Left ventricle myocardium superior (tissue), 1 donor: ENCODE measurements at places on chromosomes 3 and 15.

DNA sequence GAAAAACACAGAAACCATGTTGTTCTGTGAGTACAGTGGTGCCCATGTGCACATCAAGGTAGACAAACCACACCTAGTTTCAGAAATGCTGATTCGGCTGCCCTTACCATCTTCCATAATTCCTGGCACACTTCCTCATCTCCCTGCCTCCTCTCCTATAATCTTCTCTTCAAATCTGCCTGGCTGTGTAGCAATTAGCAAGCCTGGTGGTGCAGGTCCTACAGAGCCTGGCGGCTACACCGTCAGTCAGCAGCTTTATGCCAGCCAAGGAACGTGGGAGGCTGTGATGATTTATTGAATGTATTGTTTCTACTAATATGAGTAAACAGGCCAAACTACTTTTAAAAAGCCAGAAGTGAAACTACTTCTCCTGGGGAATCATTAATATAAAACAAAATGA is 106.8 kb downstream of the SEMA6D start:
- no peak for DNase-seq

DNA sequence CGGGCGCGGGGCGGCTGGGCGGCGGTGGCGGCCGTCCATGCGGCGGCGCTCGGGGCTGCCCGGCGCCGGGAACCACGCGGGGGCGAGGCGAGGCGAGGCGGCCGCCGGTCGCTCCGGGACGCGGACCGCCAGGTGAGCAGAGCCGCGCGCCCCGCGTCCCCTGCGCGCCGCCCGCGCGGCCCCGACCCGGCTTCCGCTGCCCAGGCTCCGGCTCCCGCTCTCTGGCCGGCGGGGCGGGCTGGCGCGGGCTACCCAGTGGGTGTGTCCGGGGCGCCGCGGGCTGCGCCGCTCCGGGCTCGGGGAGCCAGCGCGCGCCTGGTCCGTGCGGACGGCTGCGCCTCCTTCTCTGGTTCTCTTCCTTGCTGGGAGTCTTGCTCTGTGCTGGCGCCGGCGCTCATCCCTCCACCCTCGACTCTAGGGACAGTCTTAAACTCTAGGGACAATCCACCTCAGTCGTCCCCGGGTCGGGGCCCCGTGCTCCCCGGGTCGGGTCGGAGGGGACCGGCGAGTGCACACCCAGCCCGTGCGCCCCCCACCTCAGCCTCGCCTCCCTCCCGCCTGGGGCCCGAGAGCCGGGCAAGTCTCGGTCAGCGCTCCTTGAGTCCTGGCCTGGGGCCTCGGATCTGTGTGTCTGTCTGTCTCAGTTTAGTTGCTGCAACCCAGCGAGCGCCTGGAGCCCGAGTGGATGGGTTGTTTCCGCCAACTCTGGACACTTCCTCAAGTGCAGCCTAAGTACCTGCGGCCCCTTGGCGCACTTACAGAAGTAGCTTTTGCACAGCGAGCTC is 488 bp downstream of the THSD4 start:
- DNase-seq = peak; percentile 78

GRCh38 chr3:187586226-187586625 is 84.0 kb downstream of the SST start:
- DNase-seq = no peak

GRCh38 chr3:115651599-115651998 is 28.3 kb downstream of the GAP43 start:
- no peak for DNase-seq

DNA sequence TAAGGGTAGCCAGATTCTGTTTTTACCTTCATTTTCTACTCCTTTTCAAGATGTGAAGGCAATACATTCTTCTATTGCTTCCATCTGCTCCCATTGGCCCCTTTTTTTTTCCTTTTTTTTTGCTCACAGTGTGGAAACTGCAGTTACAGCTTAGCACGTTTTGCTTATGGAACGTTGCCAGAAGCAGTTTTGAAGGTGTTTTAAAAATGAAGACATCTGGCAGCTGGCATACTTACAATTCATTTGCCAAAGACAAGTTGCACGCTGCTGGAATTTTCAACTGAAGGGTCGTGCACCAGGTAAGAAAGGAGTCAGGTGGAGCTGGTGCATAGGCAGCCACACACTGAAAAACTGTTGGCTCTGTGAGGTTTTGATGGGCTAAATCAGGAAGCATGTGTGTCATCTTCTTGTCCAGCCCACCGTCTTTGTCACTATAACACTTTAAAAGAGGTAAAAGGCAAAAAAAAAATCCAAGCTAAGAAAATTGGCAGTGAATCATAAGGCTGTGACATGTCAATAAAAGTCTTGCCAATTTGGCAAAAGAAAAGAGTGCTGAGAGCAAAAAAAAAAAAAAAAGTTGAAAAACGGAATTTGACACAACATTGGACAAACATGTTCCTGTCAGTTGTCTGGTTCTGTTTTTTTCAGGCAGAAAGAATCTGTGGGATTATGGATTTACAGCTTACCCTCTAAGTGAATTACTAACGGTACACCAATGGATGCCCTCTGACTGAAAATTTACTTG is 225.4 kb upstream of the SOX2 start:
- DNase-seq = no peak

GRCh38 chr3:50573566-50574443 is 4.5 kb downstream of the HEMK1 start:
- no peak for DNase-seq

DNA sequence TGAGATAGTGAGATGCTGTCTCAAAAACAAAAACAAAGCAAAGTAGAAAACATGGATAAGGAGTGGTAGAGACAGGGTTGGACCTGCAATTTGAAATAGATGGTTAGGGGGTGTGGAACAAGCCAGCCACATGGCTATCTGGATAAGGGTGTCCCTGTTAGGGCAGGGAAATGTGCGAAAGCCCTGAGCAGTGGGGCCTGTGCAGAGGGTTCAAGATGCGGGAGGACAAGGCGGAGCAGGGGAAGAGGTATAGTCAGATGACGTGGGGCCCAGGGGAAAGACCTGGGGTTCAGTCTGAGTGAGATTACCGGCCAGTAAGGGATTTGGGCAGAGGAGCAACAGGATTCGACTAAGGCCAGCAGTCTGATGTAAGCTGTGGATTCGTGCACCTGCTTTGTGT is 18.4 kb upstream of the NR2E3 start:
- no peak for DNase-seq

DNA sequence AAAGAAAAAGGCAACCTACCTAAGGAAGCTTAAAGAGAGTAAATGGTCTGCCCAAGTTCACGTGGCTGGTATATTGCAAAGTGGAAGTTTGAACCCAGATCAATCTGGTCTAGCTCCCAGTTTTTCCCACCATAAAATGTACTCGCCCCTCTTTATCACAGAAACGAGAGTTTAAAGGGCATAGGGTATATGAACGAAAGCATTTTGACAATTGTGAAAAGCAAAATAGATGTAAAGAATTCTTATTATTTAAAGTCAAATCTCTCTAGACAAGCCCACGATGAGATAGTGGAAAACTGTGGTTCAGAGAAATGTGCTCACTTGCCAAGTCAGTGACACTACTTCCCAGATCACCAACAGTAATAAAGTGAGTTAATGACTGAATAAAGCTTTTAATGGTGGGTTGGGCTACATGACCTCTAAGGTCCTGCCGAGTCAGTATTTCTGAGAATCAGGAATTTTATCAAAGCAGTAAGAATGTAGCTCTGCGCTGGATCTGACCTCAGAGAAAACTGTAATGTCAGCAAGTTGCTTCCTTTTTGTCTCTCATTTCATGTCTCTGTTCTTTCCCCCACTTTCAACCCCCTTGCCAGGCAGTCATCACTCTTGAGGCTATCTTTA is 23.3 kb upstream of the NEO1 start:
- DNase-seq = no peak

DNA sequence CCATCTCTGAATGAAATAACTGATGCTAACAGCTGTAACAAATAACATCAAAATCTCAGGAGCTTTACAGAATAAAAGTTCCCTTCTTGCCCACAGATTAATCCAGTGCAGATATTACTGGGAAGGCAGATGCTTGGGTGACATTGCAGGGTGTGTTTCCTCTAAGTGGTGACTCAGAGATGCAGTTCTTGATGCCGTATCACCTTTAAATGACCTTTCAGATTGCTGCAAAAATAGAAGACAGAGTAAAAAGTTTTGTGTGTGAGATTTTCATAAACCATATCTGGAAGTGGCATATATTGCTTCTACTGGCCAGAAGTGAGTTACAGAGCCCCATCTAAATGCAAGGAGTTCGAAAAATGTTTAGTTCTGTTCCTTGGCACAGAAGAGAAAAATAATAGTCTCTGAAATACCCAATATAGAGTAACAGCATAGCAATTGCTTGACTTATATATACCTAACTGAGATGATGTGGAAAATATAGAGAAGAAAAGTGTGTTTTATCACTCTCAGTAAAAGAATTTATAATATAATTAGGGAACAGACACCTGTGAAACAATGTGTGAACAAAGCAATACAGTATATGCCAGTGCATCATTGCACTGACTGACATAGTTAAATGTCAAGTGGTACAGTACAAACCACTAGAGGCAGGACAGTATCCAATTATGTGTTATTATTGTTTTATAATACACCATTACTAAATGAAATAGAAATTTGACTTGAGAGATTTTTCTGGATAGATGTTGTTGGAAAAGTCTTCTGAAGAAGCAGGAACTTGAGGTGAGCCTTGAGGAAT is 430.7 kb upstream of the CBLB start:
- DNase-seq = no peak

DNA sequence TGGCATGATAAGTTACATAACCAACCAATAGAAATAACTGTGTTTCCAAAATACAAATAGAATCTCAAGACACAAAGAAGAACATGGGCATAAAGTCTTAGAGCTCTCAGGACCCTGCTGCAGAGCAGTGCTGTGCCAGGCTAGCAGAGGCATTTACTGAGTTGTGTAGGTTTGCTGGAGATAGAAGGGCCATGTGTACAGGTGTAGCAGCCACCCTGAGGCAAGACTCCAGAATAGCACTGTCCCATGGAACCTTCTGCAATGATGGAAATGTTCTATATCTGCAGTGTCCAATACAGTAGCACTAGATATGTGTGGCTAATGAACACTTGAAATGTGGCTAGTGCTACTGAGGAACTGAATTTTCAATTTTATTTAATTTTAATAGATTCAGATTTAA is 267.0 kb upstream of the UMPS start:
- no peak for DNase-seq

DNA sequence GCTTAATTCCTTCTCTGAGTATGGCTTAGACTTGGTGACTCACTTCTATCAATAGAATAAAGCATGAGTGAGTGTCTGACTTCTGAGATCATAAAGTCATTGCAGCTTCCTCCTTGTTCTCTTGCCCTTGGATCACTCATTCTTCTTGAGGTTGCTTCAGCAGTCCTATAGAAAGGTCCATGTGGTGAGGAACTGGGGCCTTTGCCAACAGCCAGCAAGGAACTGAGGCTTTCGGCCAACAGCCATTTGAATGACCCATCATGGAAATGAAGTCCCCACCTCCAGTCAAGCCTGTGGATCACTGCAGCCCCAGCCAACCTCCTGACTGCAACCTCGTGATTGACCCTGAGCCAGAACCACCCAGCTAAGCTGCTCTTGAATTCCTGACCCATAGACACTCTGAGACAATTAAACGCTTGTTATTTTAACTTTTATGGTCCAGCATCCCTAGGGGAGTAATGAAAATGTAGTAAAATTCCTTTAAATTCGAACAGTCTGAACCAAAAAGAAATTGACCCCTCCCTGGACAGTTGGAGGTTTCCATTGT is 84.5 kb downstream of the WDR76 start:
- DNase-seq = peak; percentile 62

DNA sequence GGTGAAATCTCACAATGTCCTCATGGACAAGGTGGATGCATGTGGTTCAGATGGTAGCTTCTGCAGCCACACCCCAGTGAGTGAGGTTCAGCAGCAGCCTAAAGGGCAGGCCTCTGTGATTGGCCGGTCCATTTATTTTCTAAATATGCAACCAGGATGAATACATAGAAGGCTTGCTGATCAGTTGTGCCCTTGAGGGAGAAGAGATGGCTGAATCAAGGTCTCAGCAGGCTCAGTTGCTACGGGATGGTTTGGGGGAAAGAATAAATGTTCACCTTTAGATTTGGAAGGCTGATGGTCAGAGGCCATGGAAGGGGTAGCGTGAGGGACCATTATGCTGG is 53.7 kb upstream of the FGD5 start:
- no peak for DNase-seq

GRCh38 chr15:90300988-90301706 is 35.7 kb downstream of the NGRN start:
- DNase-seq = peak; percentile 73

DNA sequence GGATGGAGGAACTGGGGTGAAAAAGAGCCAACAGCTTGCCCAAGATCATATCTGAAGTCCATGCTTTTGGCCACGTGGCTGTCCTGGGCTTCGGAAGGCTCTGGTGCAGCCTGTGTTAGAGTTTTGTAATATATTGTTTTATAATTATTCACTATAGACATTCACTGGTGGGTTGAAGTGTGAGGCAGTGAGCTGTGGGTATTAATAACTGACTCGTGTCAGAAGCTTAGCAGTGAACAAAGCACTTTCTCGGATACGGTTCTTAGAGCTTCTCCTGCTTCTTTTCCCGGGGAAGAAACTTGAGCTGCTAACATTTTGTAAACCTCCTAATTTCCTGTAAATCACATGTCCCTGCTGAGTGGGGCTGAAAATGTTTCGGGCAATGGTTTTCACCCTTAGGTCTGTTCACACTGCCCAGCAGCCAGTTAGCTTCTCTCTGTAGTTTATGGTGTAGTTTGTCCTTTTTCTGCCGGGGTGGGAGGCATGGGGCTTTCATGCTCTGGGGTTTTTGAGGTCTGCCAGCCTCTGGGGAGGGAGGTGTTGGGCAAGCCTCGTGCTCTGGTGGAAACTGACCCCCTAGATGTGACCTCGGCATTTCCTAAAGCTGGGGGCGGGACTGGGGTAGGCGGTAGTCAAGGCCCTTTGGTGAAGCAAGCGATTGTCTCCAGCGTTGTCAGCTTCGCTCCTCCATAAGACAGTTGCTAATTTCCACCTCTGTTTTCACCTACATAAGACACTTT is 1.7 kb downstream of the MRAS start:
- no peak for DNase-seq

DNA sequence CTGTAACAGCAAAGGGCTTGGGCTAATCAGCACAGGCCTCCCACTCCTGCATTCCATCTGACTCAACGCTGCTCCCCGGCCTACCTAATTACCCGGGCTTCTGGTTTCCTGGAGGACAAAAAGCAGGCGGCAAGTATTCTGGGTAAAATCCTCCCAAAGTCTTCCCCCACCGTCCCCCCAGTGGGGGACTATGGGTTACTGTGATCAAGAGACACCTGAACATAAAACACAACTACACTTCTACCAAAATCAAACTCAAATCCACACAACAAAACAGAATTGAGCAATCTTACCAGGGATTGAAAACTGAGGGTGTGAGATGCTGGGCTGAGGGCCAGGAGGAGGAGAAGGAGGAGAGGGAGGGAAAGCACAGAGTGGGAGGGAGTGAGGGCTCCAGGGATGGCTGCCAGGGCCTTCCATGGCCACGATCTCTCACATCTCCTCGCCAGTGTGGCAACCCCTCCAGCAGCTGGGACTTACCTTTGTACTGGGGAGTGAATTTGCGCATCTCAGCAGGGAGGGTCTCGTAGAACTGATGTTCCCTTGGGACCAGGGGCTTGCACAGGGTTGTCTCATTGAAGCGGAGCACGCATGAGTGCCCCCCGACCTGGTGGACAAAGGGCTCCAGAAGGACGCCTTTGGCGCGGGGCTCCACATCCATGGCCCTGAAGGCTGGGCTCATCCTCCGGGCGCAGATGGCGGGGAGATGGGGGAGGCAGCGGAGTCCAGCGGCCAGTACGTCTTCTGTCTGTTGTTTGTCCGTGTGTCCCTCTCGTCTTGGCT is 9.1 kb upstream of the NCKIPSD start:
- DNase-seq = peak; percentile 84

- no peak for DNase-seq
Measured at GRCh38 chr3:169528289-169528688, 135.2 kb downstream of the MECOM start.

- DNase-seq = no peak
Measured at GRCh38 chr15:88016406-88016805, 240.1 kb downstream of the NTRK3 start.

- no peak for DNase-seq
Measured at GRCh38 chr15:42108189-42108588, 13.8 kb upstream of the PLA2G4D start.
